ENCODE measurements at places on chromosomes 6 and 20.

DNA sequence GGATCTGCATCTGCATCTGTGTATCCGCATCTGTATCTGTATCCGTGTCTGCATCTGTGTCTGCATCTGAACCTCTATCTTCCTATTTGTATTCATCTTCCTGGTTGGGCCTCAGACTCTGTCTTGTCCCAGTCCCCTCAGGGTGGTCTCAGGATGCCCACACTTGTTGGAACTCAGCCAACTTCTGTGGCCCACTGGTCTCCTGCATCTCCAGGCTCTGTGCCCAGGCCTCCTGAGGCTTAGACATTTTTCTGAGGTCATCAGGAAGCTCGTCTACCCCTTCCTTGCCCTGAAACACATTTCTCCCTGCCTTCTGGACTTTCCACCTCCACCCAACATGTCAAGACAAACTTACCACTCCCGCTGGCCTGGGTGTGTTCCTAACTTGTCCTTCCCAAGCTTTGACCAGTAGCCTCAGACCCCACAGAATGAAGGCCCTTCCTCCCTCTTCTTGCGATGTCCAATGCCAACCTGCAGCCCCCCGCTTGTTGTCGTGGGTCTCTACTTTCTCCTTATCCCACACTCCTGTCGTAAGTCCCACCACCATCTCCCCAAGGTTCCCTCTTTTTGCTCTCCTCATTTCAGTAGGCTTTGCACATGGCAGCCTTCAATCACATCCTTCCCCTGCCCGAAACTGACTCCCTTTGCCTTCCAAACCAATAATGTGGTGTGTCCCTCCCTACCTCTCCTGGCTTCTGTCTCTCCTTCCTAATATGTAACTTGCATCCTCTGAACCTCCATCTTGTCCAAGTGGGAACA is 176.5 kb downstream of the DLL1 start:
- no peak for DNase-seq

GRCh38 chr6:69542494-69542893 is 254.3 kb downstream of the LMBRD1 start:
- DNase-seq, result no peak

- DNase-seq, result no peak
Observed at GRCh38 chr6:18279422-18279821, 15.1 kb upstream of the DEK start.

GRCh38 chr6:47069156-47069555 is 27.0 kb upstream of the ADGRF1 start:
- no peak for DNase-seq

DNA sequence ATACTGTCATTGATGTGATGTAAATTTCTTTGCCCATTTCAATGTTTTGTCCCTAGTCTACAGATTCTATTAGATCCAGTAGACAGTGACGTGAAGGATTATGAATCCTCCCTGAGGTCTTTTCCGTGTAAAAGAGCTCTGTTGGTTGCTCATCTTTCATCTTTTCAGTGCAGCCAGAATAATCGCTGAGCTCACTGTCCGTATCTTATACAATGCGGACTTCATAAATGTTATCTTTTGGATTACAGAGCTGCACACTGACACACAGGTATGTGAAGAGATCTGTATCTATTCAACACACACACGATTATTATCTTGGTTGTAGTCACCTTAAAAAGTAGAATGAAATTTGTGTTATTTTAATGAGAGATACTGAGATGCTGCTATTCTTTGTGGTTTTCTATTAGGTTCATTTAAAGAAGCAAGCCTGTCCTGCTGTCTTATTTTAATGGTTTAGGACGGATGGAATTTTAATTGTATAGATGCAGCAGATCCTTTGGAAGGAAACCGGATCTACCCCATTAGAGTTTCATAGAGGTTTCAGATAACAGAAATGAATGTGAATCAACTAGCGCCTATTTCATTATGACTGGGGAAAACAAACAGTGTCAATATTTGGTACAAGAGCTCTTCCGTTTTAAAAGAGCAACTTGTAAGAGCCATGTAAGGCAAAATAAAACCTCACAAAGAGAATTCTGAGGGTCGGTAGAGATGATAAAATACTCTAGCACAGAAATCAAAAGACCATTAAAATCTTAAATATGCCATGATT is 79.4 kb downstream of the BMP6 start:
- no peak for DNase-seq

- DNase-seq, result no peak
Observed at GRCh38 chr6:36368421-36368820, 19.0 kb downstream of the ETV7 start.

- no peak for DNase-seq
Observed at GRCh38 chr6:148693882-148694484, 52.8 kb upstream of the UST start.

- no peak for DNase-seq
Observed at GRCh38 chr20:41499064-41499463, 119.1 kb downstream of the CHD6 start.

GRCh38 chr6:159505140-159505922 is 187.7 kb downstream of the SOD2 start:
- no peak for DNase-seq

DNA sequence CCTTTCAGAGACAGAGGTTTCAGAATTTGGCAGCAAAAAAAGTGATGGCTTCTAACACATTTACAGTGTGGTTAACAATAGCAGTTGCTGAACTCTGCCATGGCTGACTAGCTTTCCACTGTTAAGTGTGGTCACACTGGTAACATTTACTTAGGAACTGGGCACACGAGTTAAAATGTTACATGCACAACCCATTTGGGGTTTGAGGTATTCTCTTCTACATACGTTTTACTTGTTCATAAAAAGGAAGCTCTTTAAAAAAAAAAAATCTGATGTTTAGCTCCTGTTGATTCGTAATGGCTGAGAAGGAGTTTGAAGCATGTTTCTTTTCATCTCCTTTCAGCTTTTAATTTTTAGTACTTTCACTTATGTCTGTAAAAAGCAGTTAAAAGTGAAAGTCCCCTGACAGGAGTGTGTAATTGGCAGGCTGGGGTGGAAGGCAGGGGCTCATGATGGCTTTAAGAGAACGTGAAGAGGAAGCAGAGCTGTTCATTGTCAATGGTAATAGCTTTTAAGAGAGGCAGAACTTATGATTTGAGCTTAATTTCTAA is 245.9 kb downstream of the FARS2 start:
- DNase-seq, result no peak

DNA sequence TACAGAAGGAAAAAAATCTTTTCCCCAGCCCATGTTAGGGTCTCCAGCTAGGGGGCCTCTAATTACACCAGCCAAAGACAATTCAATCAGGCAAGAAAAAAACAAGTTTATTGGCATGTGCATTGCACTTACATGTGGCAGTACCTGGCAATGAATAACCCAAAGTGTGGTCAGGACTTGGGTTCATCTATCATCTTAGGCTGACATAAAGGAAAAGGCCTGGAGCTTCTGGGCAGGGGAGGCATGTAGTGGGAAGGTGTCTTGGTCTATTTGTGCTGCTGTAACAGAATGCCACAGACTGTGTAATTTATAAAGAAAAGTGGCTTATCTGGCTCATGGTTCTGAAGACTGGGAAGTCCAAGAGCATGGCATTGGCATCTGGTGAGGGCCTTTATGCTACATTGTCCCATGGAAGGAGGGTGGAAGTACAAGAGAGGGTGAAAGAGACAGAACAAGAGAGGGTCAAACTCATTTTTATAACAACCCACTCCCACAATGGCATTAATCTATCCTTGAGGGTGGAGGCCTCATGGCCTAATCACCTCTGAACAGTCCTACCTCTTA is 4.4 kb upstream of the PYGB start:
- no peak for DNase-seq

- no peak for DNase-seq
Observed at GRCh38 chr20:15654208-15654649, 919.0 kb downstream of the KIF16B start.

DNA sequence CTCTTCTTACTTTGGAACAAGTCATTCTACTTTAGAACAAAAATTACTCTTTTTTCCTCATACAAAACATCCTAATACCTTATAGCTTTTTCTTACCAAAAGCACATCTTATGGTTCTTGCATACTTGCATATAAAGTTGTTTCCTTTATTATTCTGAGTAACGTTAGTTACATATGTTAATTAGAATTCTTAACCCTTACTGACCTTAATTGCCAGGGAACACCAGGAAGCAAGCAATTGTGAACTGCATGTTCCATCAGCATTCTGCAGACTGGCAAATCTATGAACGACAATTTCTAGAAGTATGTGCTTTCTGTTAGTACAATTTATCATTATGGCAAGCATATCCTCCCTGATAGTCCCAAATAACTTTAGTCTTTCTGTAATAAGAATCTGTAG is 831.0 kb downstream of the C6orf118 start:
- DNase-seq, result no peak

GRCh38 chr20:4548552-4548951 is 173.2 kb upstream of the PRND start:
- no peak for DNase-seq

DNA sequence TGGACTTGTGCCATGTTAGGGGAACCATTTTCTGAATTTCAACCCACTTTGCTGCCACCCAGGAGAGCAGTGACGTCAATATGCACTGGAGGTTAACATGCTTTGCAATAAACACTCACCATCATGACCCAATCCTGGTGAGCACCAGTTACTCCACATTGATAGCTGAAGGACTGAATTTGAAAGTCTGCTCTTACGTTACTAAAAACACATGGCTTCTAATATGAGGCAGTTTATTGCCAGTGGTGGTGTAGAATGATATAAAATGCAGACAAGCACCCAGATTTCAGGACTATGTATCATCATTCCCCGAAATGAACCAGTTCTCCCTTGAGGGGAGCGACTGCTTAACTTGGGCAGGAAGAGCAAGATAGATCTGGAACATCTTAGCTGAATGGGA is 23.8 kb downstream of the RFPL4B start:
- DNase-seq, result no peak

- no peak for DNase-seq
Observed at GRCh38 chr6:20092071-20092566, 120.2 kb downstream of the MBOAT1 start.

DNA sequence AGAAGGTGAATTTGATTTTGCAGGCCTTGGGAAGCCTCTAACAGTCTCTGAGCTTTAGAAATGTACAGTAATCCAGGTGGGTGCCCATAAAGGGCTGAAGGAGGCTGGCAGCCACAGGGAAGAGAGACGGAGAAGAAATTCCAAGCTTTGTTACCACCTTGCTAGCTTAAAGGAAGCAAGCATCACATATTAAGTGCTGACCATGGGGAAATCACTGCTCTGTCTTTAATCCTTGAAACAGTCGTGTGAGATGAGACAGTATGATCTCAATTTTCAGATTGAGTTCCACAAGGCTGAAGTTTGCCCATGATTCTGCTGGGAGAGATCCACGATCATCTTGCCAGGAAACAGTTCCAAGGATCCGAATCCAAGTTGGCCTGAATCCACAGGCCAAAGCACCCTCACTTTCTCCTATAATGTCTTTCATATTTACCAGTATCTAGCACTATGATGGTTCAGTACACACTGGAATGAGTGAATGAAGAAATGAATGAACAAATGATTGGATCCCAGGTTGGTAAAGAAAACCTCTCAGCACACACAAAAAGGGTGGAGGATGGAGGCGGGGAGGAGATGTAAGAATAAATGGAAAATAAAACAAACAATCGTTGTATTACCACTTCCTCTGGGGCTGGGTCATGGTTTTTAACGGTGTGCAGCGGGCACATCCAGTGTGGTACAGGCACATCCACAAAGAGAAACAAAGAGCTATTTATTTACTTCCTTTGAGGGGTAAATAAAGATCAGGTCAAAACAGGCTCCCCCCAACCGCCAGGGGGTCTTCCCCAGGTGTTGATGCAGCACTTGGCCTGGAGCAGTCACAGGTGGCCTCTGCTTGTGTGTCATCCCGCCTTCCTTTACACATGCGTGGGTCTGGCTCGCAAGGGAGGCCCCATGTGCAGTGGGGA is 28.2 kb upstream of the TAF8 start:
- DNase-seq, result no peak

- DNase-seq, result no peak
Observed at GRCh38 chr6:3032986-3033385, 33.3 kb downstream of the NQO2 start.

DNA sequence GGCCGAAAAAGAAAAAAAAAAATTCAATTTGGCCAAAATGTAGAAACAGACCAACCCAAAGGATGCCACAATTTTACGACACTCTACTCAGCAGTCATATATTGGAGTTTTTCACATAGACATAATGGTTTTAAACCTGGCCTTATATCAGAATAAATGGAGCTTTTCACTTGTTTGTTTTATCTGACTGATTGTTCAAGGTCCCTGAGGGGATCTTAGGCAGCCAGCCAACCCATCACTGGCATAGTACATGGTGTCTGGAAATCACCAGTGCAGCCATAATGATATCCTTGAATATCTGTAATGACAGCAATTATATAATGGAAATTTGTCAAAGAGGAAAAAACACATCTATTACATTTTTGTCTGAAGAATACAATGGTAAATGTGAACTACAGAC is 96.9 kb downstream of the PRSS35 start:
- DNase-seq, result no peak

DNA sequence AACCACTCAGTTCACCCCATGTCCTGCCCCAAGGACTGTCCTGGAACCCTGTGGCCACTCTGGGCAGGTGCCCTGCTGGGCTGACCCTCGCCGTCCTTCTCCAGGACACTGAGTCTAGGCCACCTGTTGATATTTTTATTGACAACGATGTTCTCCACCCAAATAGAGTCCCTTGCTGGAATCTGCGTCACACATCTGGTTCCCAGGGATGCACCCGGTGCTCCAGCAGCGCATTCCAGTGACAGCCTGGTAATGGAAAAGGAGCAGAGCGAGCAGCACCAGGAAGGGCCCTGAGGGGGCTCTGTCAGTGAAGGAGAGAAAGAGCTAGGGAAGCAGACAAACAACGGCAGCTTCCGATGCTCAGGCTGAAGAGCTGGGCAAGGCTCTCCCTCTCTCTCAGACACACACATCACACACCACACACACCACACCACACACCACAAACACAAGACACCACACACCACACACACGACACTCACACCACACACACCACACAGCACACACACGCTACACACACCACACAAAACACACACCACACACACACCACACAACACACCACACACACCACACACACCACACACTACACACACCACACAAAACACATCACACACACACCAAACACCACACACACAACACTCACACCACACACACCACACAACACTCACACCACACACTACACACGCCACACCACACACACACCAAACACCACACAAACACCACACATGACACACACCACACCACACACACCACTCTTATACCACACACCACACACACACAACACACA is 117.9 kb upstream of the THBS2 start:
- no peak for DNase-seq
